ENCODE measurements at places on chromosomes 16 and 17. TPM values are rescaled to one million over a fixed set of nuclear protein-coding genes. Genes with fewer than 3 reads are reported as not detected.

GRCh38 chr16:85613604-85614337 lies 649 bp downstream of the GSE1 start:
- no peaks in the 10 kb centered on the region for H3K36me3 ChIP-seq
- H3K4me3 ChIP-seq = peak overlapping the region; percentile 55
- no peaks in the 10 kb centered on the region for H3K27me3 ChIP-seq
- no peak overlapping the region for H3K27ac ChIP-seq

DNA sequence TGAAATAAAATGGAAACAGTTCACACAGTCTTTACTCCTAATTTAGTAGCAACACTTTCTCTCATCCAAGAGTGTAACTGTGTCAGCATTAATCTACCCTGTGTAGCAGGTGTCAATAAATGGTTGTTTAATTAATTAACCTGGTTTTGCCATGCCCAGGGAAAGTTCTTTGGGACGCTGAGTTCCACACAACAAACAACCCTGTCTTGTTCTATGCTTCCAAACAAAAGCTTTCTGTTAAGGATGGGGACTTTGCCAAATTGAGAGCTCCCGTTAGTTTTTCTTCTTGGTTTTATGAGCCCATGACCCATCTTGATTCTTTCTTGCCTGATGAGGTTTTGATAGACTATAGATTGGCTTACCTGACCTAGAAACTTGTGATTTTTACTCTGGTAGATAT lies 530.1 kb downstream of the KCNJ2 start:
- no peaks in the 10 kb centered on the region for H3K27me3 ChIP-seq
- H3K36me3 ChIP-seq = no peaks in the 10 kb centered on the region
- no peaks in the 10 kb centered on the region for H3K4me1 ChIP-seq
- no peak for DNase-seq
- H3K4me3 ChIP-seq = no peak overlapping the region

DNA sequence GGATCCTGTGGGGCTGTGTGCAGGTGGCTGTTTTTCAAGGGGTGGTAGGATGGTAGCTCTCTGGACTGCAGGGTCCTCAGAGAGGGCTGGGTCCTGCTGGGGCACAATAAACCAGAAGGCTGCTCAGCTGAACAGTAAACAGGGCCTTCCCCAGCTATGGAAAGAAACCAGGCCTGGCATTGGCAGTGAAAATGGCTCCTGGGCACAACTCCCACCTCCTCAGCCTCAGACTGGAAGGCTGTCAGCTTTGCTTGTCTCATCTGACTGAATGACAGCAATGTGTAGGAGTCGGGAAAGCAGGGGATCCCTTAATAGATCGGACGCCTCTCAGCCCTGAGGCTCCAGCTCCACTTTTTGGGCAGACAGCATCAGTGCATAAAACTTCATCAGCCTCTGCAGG lies 59.8 kb upstream of the NLRP1 start:
- H3K36me3 ChIP-seq = no peaks in the 10 kb centered on the region
- no peak for DNase-seq
- no peaks in the 10 kb centered on the region for H3K4me1 ChIP-seq
- H3K27me3 ChIP-seq = peaks cover 11% of the 10 kb centered on the region

GRCh38 chr17:77306790-77307478 lies 166.2 kb downstream of the SEC14L1 start:
- H3K4me3 ChIP-seq = no peak overlapping the region
- no peaks in the 10 kb centered on the region for H3K36me3 ChIP-seq
- DNase-seq = no peak
- no peaks in the 10 kb centered on the region for H3K4me1 ChIP-seq
- H3K27me3 ChIP-seq = no peaks in the 10 kb centered on the region

DNA sequence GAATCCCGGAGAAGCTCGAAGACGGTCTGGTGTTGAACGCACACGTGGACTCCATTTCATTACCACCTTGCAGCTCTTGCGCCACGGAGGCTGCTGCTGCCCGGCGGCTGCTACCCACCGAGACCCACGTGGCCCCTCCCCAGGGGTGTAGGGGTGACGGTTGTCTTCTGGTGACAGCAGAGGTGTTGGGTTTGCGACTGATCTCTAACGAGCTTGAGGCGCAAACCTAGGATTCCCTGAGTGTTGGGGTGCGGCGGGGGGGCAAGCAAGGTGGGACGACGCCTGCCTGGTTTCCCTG lies 1.7 kb upstream of the CBX4 start:
- peak overlapping the region; percentile 67 for H3K27ac ChIP-seq
- H3K4me1 ChIP-seq = peaks cover 27% of the 10 kb centered on the region
- H3K4me3 ChIP-seq = peak overlapping the region; percentile 93
- DNase-seq = no peak
- H3K27me3 ChIP-seq = peaks cover 7% of the 10 kb centered on the region

The C17orf78 gene
- not detected for total RNA-seq

The MGRN1 gene
- total RNA-seq = 105 TPM

DNA sequence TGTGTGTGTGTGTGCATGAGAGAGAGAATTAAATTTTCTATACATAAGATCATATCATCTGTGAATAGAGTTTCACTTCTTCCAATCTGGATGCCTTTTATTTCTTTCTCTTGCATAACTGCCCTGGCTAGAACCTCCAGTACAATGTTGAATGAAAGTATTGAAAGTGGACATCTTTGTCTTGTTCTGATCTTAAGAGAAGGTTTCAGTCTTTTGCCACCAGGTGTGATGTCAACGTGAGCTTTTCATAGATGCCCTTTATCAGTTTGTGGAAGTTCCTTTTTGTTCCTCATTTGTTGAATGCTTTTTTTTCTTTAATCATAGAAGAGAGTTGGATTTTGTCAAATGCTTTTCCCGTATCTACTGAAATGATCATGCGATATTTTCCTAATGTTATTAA lies 63.3 kb downstream of the RNF213 start:
- H3K4me1 ChIP-seq = peaks cover 52% of the 10 kb centered on the region
- DNase-seq = no peak
- H3K27ac ChIP-seq = peak overlapping the region; percentile 79
- no peaks in the 10 kb centered on the region for H3K27me3 ChIP-seq
- no peak overlapping the region for H3K4me3 ChIP-seq

GRCh38 chr16:89550421-89551007 lies 10.0 kb upstream of the RPL13 start:
- H3K27me3 ChIP-seq = no peaks in the 10 kb centered on the region
- H3K4me3 ChIP-seq = no peak overlapping the region
- H3K4me1 ChIP-seq = no peaks in the 10 kb centered on the region
- DNase-seq = no peak
- H3K27ac ChIP-seq = no peak overlapping the region

GRCh38 chr17:45436625-45437464 lies 4.2 kb upstream of the ARHGAP27 start:
- no peaks in the 10 kb centered on the region for H3K27me3 ChIP-seq
- H3K36me3 ChIP-seq = no peaks in the 10 kb centered on the region
- DNase-seq = no peak
- no peak overlapping the region for H3K4me3 ChIP-seq

The ACSM3 gene
- 1.5 TPM for total RNA-seq

- no peaks in the 10 kb centered on the region for H3K27me3 ChIP-seq
- H3K4me1 ChIP-seq = peaks cover 3% of the 10 kb centered on the region
- H3K27ac ChIP-seq = no peak overlapping the region
- no peak for DNase-seq
- no peaks in the 10 kb centered on the region for H3K36me3 ChIP-seq
Observed at GRCh38 chr17:9424071-9424640, 151.5 kb downstream of the STX8 start.

GRCh38 chr16:84737192-84738011 lies 37.6 kb downstream of the USP10 start:
- H3K27ac ChIP-seq = peak overlapping the region; percentile 63
- no peaks in the 10 kb centered on the region for H3K27me3 ChIP-seq
- H3K4me1 ChIP-seq = peaks cover 40% of the 10 kb centered on the region

DNA sequence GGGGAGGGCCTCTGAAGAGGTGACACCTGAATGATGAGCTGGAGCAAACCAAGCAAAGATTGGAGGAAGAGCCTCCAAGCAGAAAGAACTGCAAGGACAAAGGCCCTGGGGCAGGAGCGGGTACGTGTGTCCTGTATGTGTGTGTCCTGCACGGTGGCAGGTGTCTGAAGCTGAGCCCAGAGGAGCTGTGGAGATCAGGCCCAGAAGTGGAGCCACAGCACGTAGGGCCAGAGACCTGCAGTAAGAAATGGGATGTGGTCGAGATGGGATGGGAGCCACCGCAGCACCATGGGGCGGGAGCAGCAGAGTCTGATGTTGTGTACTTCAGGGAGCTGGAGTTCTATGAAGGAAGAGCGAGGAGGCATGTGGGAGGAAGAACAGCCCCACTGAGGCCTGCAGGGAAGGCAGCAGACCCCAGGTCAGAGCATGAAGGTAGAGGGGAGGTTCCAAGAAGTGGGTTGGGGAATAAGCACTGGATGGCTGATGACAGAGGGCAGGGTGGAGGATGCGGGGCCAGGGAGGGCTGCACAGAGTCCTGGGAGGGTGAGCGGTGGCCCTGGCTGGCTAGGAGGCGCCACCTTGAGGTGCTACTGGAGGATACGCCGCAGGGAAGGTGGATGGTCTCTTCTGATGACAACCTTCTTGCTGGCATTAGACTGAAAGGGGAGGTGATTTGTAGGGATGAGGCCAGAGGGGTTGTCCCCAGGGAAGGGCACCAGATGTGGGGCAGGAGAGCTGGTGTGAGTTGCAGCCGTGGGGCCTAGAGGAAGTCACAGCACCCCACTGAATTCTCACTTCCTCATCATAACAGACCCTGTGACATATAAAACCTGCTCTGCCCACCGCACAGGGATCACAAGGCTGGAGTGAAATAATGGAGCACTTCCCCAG lies 10.6 kb upstream of the CETP start:
- peaks cover 14% of the 10 kb centered on the region for H3K4me1 ChIP-seq
- no peak overlapping the region for H3K4me3 ChIP-seq
- no peak for DNase-seq
- H3K36me3 ChIP-seq = no peaks in the 10 kb centered on the region

The TBX2 gene
- total RNA-seq = not detected

- H3K27ac ChIP-seq = no peak overlapping the region
- no peaks in the 10 kb centered on the region for H3K36me3 ChIP-seq
- H3K4me3 ChIP-seq = no peak overlapping the region
Observed at GRCh38 chr17:8059131-8059530, 20.3 kb downstream of the ALOX15B start.

- peaks cover 6% of the 10 kb centered on the region for H3K4me1 ChIP-seq
- H3K27ac ChIP-seq = no peak overlapping the region
- no peaks in the 10 kb centered on the region for H3K27me3 ChIP-seq
- no peaks in the 10 kb centered on the region for H3K36me3 ChIP-seq
Observed at GRCh38 chr17:7882068-7882467, 6.5 kb upstream of the CHD3 start.

Measured in natural killer cell treated with Interleukin-12 subunit alpha and Interleukin-12 subunit beta and Interleukin-15 and Interleukin-18, amount 100 ng/mL, for 72 hours (primary cell).